LoVo (cell line): ENCODE measurements at places on chromosomes 5 and 9.

DNA sequence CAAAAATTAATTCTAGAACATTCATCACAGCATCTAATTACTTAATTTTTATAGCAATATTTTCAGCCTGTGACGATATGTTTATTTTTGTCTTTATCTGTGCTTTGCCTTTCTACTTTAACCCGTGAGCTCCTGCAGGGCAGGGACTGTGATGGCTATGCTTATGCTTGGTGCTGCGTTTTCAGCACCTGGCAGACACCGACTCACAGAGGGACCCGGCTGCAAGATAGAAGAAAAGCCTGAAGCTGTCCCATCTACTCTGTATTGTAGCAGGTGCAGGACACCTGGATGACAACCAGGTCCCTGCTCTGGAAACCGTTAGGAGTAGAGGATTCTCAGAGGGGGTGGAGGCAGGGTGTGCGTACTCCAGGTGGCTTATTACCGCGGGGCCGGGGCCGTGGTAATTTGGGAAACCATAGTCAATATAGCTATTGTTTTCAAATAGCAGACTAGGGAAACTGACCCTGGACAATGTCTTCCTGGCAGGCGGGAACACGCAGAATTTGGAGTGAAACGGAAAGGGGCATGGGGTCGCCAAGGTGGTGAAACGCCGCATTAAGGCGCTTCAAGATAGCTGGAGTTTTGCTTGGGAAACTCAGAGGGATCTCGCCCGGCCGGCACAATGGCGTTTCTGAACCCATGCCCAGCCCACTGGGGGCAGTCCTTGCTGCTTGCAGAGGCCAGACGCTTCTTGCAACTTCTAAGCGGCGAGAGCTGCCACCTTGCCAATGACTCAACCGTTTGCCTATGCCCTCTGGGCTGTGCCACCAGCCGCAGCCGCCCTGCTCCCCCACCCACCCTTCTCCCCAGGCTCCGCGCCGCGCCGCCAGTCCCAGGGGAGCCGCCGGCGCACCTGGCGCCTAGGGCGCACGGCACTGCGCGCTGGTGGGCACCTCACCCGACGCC is 140.1 kb upstream of the PALM2AKAP2 start:
- DNase-seq: no peak

- DNase-seq: no peak
Observed at GRCh38 chr5:160497878-160498277, 76.2 kb downstream of the PTTG1 start.

GRCh38 chr5:99005506-99005905 is 76.7 kb upstream of the CHD1 start:
- DNase-seq: no peak

DNA sequence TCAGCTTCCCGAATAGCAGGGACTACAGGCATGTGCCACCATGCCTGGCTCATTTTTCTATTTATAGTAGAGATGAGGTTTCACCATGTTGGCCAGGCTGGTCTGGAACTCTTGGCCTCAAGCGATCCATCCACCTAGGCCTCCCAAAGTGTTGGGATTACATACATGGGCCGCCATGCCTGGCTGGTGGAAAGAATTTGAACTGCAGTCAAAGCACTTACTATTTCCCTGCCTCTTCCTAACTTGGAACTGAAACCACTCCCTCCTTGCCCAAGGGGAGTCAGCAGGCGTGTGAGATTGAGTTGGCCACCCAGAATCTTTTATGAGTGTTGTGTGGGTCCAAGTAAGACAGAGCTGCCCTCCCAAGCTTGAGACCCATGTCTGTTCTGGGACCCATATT is 86.1 kb upstream of the PTPN3 start:
- DNase-seq: no peak

DNA sequence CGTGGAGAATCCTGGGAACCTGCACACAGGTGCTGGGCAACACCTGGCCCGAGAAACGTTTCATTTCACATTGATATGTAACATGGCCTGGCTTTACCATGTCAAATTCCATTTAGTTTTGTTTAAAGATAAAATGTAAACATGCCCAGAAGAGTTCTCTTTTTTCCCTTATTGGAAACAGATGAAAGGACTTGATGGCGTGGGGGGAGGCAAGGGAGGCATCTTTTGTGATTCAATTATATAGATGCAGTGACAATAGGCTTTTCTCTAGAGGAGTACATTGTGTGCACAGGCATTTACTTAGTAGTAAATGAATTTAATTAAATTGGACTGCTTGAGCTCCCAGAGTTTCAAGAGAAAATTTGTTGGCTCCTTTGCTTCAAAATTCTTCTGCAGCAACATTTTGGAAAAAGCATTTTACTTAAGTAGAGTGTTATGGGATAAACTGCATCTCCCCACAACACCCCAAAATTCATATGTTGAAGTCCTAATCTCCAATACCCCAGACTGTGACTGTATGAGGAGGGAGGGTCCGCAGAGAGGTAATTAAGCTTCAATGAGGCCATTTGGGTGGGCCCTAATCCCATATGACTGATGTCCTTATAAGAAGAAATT is 254.3 kb upstream of the NFIL3 start:
- DNase-seq: no peak

GRCh38 chr5:117497601-117498000 is 923.0 kb upstream of the SEMA6A start:
- DNase-seq: no peak

DNA sequence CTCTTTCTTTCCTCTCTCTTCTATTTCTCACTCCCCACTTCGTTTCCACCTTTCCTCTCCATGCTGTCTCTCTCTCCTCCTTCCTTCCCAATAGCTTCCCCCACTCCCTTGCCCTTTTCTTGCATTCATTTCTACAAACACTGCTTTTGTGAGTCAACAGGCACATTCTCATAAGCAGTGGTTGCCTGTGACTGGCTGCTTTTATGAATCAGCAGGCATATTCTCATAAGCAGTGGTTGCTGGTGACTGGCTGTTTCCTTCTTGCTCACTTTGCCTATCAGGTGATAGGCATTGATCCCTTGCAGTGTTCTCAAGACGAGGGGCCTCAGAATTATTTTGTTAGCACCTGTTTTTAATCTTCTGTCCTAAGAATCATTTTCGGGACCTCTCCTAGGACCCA is 116.1 kb upstream of the ACTBL2 start:
- peak; percentile 12 for DNase-seq

- peak; percentile 26 for DNase-seq
Observed at GRCh38 chr5:154444556-154445421, 1.0 kb upstream of the SAP30L start.

DNA sequence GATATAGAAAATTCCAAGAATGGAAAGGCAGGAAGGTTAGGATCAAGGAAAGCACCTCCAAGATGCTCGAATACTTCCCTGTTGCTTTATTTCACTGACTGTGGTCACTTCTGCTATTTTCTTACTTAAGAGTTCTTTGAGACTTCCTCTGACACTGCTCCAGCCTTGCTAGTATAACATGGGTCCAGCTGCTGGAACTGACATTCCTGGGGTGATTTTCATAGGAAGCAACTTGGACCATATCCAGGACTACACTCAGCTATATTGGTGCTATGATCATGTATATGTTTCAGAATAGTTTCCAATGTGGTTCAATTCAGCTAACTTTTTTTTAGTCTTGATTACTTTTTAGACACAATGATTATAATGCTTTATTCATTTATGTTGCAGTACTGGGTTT is 81.6 kb upstream of the CKMT2 start:
- no peak for DNase-seq

GRCh38 chr9:113989017-113989713 is 88.9 kb downstream of the AMBP start:
- no peak for DNase-seq

DNA sequence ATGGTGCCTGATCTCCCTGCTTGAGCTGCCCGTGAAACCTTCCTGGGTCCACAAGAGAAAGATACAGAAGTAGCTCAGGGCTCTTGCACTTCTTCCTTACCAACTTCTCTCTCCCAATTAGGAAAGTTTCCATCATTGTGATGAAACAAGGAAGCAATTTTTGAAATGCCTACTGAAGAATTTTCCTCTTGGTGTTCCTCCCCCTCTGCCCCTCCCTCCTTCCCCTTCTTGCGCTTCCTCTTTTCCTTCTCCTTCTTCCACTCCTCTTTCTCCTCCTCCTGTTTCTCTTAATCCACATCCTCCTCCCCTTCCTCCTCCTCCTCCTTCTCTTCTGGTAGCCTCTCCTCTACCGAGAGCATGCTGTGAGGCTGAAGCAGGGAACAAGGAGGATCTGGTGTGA is 36.3 kb upstream of the OTULINL start:
- DNase-seq: no peak

DNA sequence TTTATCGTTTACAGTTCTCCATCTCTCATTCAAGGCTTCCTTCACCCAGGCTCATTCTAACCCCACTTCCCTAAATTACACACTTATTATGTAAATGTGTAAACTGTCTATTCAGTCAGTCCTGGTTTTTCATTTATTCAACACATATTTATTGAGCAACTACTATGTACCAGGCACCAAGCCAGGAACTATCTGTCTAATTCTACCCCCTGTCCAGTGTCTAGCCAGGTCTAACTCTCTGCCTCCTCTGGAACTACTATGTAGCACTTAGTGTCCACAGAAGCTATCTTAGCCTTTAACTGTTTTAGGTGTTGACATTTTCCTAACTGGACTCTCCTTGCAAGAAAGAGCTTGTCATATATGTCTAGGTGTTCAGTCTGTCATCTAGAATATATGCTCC is 56.5 kb downstream of the PDE4D start:
- DNase-seq: no peak

- DNase-seq: no peak
Observed at GRCh38 chr9:32426278-32426939, 42.0 kb downstream of the ACO1 start.
